ENCODE measurements at places on chromosomes 6 and 20. TPM values are rescaled to one million over a fixed set of nuclear protein-coding genes. Genes with fewer than 3 reads are reported as not detected.

The FERMT1 gene
- total RNA-seq = 3.8 TPM

The HACE1 gene
- 19.7 TPM for total RNA-seq

The SLC22A23 gene
- 20.4 TPM for total RNA-seq

The PI16 gene
- total RNA-seq = 0.16 TPM

The PPP1R16B gene
- not detected for total RNA-seq

The GJE1 gene
- not detected for total RNA-seq

The WRNIP1 gene
- total RNA-seq = 36.7 TPM

The BPIFA1 gene
- total RNA-seq = not detected

The C4A gene
- total RNA-seq = 6.8 TPM

The FAM83B gene
- total RNA-seq = not detected

The KIF13A gene
- 86.8 TPM for total RNA-seq

The BPIFB2 gene
- not detected for total RNA-seq

The PTGIS gene
- 6.3 TPM for total RNA-seq

The BTN1A1 gene
- not detected for total RNA-seq

The ELOVL4 gene
- 7.6 TPM for total RNA-seq

The CDC5L gene
- 16.9 TPM for total RNA-seq

The TNFAIP3 gene
- total RNA-seq = 3.0 TPM

The GHRH gene
- total RNA-seq = not detected

The MOG gene
- total RNA-seq = not detected

The GRM1 gene
- 0.16 TPM for total RNA-seq

The DOK5 gene
- total RNA-seq = 21.3 TPM

The GNAS-AS1 gene
- total RNA-seq = 0.81 TPM

The MYB gene
- total RNA-seq = 0.16 TPM

The DSTN gene
- 434 TPM for total RNA-seq

The PTP4A1 gene
- 29.2 TPM for total RNA-seq

The CYP24A1 gene
- not detected for total RNA-seq

The CD109 gene
- total RNA-seq = 206 TPM

The ARMH2 gene
- total RNA-seq = not detected

The BMP5 gene
- not detected for total RNA-seq

The ELOVL2 gene
- 0.65 TPM for total RNA-seq

The RIPPLY2 gene
- total RNA-seq = 0.97 TPM

The CDC40 gene
- 16.0 TPM for total RNA-seq

Measured in hair follicle dermal papilla cell (primary cell).